B cell (primary cell): ENCODE measurements at places on chromosomes 7 and 10.

DNA sequence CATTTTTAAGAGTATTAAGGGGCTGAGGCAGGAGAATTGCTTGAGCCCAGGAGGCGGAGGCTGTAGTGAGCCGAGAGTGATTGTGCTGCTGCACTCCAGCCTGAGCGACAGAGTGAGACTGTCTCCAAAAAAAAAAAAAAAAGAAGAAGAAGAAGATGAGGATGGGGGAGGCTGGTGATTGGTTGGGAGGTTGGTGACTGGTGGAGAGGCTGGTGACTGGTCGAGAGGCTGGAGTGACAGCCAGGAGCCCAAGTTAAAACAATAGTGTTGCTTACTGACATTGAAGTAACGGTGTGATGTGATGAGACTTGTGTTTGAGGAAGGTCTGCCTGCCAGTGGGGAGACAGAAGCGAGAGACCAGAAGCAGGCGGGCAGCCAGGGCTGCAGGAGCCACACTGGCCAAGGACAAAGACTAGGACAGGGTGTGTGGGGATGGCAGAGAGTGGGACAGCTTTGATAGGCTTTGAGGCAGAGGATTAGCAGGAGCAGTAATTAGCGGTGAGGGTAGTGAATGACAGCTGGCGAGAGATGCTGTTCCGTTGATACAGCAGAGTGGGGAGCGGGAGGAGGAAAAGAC is 4.9 kb downstream of the SRRT start:
- no peak for DNase-seq

- no peak for DNase-seq
Measured at GRCh38 chr7:22662556-22663356, 64.2 kb upstream of the IL6 start.

GRCh38 chr10:110372656-110373055 is 67.9 kb upstream of the SMNDC1 start:
- no peak for DNase-seq

GRCh38 chr7:55276572-55277295 is 88.4 kb upstream of the LANCL2 start:
- no peak for DNase-seq
